Dermis blood vessel endothelial cell (primary cell): ENCODE measurements at places on chromosomes 13 and 19. TPM values are rescaled to one million over a fixed set of nuclear protein-coding genes. Genes with fewer than 3 reads are reported as not detected.

The KLK15 gene
- total RNA-seq = not detected in 2 replicates

The NLRP8 gene
- not detected in 2 replicates for total RNA-seq

The SEMA6B gene
- total RNA-seq = 143 and 209 TPM in 2 replicates

The ZNF90 gene
- total RNA-seq = 0.84 and 1.5 TPM in 2 replicates

The CEACAM3 gene
- total RNA-seq = not detected in 2 replicates

DNA sequence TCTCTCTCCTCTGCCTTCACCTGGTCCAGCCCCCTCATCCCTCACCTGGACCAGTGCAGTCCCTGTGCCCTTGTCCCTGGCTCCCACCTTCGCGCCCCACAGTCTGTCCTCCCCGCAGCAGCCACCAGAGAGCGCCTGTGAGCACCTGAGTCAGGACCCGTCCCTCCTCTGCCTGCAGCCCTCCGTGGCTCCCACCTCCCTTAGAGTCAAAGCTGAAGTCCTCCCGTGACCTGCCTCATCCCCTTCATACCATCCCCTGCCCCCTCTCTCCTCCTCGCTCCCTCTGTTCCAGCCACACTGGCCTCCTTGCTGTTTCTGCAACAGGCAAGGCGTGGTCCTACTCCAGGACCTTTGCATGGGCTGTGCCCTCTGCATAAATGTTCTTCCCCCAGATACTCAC, 10.3 kb downstream of the CELF5 start:
- DNase-seq = no peak

DNA sequence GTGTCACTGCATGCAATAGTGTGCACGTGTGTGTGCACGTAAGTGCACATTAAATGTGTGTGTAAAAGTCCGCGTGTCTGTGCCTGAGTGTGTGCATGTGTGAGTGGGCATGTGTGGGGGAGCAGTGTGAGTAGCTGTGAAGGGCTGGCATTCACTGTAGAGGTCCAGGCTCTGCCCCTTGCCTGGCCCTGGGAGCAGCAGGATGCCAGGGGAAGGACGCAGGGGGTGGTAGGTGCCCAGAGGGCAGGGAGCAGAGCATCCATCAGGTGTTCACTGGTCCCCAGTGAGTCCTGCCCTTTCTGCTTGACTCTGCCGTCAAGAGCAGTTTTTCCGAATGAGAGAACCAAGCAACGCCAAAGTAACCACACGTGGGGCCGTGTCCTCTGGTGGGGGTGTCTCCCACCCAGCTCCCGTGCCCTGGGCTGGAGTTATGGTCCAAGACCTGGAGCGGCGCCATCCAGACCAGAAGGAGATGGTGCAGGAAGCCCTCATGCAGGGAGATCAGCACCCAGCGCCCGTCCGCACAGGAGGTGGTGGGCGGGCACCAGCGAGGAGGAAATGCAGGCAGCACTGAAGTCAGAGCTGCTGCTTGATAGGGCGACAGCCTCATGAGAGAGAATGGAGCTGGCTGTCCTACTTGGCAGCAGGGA, 68.5 kb downstream of the TEX29 start:
- no peak for DNase-seq

DNA sequence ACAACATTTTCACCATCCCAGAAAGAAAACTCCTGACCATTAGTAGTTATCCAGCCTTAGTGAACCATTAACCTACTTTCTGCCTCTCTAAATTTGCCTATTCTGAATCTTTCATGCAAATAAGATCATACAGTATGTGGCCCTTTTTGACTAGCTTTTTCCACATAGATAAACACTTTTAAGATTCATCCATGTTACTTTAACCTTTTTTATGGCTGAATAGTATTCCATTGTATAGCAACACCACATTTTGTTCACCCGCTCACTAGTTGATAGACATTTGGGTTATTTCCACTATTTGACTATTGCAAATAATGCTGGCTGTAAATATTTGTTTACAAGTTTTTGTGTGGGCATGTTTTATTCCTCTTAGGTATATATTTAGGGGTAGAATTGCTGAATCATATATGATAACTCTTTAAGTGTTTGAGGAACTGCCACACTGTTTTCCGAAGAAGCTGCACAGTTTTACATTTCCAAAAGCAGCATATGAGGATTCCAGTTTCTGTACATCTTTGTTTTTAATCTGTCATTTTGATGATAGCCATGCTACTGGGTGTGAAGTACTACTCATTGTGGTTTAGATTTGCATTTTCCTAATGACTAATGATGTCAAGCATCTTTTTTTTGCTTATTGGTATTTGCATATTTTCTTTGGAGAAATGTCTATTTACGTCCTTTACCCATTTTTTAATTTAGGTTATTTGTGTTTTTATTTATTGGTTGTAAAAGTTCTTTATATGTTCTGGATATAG, 17.1 kb downstream of the COG6 start:
- DNase-seq = no peak

DNA sequence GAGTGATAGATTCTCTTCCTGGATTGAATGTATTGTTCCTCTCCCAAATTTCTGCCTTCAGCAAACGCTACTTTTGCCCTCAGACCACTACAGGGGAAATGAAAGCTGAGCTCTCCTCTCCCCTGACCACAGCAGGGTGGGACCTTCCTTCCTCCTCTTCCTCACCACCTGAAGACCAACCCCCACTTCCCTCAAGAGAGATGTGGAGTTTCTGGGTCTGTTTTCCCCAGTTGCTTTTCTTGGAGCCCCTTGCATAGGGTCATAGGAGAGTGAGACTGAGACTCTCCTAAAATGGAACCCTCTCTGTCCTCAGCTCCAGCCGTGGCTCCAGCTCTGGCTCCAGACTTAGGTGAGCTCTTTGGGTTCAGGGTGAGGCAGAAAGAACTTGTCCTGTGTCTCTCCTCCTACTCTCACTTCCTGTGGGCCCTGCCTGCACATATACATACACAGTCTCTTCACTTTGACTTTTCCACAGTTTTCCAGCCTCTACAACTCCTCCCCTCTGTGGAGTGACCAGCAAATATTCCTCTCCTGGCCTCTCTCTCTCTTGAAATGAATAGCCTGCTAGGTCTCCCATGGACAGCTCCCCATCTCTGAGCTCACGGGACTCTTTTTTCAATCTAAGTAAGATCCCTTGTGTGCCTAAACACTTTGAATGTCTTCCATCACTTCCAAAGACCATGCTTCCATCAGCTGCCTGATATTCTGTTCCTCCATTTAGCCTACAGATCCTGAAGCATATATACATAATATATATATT, 19.2 kb upstream of the ZNF175 start:
- DNase-seq = no peak

- peak; percentile 85 for DNase-seq
Measured at GRCh38 chr13:59666504-59666903, 497.2 kb downstream of the DIAPH3 start.

DNA sequence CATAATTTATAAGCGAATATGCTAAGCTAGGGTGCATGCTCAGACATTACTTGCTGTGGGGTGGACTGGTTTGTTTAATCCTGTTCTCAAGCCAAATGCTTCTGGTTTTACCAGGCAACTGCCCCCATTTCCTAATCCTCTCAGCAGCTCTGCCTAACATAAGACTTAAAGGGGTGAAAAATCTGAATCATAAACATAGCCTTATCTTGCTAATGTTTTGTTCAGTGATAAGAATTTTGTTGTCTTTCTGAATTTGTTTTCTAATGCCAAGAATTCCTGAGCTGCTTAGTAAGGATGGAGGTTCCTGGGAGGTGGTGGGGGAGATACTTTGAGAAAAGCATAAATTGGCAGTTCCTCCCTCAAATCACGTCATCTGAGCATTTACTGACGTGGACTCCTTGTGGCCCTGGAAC, 42.7 kb downstream of the ING1 start:
- peak; percentile 2 for DNase-seq

DNA sequence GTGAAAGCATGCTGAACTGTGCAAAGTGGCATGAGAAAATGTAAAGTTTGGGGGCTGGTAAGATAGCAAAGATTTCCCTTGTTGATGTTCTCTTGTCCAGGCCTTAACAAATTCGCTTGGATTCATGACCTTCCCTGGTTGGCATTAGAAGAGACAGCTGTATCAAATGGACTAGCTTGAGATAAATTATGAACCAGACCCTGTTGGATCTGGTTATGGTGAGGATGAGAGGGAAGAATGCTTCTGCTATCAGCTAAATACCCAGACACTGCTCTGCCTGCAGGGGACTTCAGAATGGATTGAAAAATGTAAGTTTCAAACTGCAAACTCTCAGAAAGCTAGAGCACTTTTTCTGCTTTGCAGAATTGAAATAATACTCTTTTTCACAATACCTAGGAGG, 135.2 kb downstream of the EFNB2 start:
- no peak for DNase-seq

GRCh38 chr19:45971260-45971902, 2.3 kb downstream of the NOVA2 start:
- DNase-seq = no peak

DNA sequence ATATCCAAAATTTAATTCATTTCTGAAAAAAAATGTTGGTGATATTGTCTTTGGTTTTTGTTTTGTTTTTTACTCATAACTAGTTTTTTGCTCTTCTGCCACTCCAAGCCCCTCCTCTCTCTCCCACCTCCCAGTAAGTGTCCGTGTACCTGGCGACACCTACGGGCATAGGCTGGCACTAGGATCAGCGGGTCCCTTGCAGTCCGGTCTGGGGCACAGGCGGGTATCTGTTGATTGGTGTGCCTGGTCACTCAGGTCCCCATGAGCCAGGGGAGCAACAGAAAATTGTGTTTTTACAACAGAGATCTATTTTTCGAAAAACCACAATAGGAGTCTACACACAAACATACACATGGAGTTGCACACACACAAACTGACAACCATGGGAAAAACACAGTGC, 104.8 kb downstream of the ZIC5 start:
- no peak for DNase-seq

DNA sequence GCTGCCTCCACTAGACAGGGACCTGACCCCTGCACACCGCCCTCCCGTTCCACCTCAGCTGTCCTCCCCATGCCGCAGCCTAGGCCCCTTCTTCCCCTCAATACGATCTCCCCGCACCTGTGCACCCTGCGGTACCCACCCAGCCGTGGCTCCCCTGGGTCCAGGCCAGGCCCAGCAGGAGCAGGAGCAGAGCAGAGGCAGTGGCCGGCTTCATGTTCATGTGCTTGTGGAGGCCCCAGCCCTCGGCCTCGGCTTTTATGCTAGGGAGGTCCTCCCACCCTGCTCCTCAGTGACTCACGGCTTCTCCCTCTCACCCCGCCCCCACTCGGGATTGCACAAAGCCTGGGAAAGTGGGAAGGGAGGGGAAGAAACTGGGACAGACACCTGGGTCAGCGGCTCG, 11.4 kb upstream of the KRTDAP start:
- DNase-seq = no peak

GRCh38 chr13:105291987-105292386, 1243.5 kb downstream of the EFNB2 start:
- DNase-seq = no peak

DNA sequence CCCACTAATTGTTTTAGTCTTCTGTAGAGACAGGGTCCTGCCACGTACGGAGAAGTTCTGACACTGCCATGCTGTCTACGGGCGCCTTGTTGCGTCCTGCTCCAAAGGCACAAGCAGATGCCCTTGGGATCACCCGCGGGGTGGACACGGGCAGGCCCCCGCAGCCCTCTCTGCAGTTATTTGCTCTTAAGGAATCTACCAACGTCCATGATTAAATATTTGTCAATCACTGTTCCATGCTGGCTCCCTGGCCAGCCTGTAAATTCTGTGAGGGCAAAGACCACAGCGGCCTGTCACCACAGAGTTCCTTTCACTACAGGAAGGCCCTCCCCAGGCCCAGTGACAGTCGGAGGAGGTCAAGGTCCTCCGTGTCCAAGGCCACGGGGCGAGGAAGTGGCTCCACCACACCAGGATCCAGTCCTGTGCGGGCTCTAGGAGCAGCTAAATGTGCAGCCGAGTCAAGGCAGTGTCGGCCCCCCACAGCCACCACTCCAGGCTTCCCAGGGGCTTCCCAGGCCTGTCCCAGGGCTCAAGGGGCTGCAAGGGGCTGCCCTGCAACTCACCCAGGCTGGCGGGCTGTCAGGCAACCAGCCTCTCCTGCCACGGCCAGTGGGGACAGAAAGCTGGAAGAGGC, 2.1 kb downstream of the RNF126 start:
- DNase-seq = no peak

- no peak for DNase-seq
Measured at GRCh38 chr13:110492679-110493593, 68.6 kb downstream of the RAB20 start.

DNA sequence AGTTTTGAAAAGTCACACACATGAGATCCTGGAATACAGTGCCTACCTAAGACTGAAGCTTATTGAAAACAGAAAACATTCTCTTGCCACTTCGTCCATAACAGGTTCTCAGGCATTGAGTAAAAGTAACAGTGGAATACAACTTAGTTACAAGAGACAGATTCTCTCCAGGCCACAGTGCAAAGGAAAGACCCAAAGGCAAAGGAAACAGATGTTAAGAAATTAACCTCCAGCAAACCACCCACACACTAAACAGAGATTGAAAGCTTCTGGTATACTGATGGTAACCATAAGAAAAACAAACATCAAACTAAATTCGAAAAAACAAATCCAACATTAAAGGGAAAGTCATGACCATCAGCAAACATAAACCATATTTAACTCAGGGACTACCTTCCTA, 914.7 kb downstream of the SLITRK5 start:
- no peak for DNase-seq

GRCh38 chr13:77637588-77637987, 59.9 kb upstream of the SLAIN1 start:
- no peak for DNase-seq

DNA sequence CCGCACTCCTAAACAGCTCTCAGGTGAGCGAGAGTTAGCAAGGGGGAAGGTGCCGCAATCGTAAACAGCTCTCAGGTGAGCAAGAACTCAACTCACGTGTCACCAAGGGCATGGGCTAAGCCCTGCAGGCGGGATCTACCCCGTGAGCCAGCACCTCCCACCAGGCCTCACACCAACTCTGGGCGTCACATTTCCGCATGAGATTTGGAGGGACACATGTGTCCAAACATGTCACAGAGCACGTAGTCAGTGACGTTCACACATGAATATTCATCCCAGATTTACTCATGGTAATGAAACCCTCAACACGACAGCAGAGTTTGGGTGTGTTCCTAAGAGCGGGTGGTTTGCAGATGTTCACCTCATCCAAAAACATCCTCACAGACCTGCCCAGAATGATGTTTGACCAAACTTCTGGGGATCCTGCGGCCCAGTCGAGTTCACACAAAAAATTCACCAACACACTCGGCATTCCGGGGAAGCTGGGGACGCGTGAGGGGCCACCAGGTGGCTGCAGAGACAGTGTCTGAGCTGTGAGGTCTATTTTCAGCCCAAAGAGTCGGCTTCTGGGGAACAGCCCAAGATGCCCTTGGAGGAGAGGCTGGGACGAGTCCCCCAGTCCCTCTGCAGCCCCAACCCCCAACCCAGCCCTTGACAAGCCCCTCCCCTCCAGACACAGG, 19.6 kb downstream of the C2CD4C start:
- no peak for DNase-seq

GRCh38 chr13:109868578-109869311, 82.4 kb upstream of the IRS2 start:
- no peak for DNase-seq

DNA sequence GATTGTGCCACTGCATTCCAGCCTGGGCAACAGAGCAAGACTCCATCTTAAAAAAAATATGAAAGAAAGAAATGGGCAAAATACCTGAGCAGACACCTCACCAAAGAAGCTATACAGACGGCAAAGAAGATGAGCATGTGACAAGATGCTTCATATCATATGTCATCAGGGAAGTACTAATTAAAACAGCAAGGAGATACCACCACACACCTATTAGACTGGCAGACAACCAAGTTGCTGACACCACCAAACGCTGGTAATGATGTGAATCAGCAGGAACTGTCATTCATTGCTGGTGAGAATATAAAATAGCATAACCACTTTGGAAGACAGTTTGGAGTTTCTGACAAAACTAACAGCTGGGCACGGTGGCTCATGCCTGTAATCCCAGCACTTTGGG, 11.5 kb upstream of the TFDP1 start:
- no peak for DNase-seq

- DNase-seq = peak; percentile 95
Measured at GRCh38 chr13:36965767-36966166, 33.4 kb downstream of the ALG5 start.
